ENCODE measurements at places on chromosomes 6 and 20.
A peak's percentile ranks its signal among the peaks of the same experiment; 100 is the strongest.

DNA sequence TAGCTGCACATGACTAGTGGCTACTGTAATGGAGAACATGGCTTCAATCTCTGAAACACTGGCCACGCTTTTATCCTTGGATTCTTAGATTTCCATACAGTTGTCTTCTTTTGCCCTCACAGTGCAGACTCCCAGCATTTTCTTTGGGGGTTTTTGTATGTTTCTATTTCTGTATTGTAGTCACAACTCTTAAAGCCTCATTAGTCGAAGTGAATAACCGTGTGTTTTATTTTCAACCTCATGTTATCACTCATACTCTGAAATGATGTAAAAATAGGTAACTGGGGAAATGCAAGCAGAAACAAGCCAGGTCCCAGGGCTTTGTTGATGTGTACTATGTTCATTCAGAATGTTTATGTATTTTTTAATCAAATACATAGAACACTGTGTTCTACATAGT is 162.9 kb downstream of the JARID2 start:
- no peak for DNase-seq

GRCh38 chr20:10848810-10849370 is 175.1 kb upstream of the JAG1 start:
- no peak for DNase-seq

GRCh38 chr6:46832816-46833215 is 39.6 kb downstream of the MEP1A start:
- no peak for DNase-seq

DNA sequence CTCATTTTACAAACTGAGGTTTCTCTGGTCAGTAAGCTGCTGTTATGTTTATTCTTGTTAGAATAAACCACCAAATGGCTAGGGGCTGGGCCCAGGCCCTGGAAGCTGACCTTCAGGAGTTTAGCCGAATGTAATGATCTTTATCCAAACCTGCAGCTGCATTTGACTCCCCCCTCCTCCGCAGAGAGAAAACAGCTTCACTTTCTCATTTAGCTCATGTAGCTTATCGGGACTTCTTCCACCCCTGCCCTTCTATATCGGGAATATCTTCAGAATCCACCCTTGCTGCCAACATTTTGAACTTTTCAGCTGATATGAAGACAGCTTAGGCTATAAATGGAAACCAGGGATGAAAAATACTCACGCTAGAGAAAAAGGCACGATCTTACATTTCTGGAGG is 102.6 kb downstream of the ZMYND8 start:
- no peak for DNase-seq

DNA sequence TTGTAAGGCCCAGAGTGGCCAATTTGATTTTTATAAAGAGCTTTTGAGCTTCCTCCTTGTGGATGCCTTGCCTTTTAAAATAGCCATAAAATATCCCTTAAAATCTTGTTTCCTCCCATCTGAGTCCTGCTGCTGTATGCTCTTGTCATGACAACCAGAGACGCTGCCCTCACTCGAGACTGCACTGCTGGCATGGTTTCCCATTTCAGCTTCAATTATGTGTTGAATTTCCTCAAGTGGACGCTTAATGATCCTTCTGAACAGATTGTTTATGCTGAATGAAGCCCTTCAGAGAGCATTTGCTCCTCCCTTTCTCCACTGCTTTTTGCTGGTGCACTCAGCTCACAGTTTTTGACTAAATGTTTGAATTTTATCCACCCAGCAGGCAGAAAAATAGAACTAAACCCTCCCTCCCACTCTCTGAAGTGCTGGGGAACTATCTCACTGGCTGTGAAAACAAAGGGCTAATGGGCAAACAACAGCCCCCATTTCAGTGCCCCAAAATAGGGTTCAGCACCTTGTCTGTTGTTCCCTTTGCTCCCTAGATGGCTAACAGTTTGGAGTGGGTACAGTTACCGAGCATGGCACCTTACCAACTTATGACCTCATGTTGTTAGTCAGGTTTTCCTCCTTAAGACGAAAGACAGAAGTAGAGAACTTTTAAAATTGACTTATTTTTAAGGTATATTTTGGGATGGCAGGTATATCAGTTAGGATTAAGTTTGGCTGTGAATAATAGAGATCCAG is 45.5 kb upstream of the RNF8 start:
- peak; percentile 43 for DNase-seq

DNA sequence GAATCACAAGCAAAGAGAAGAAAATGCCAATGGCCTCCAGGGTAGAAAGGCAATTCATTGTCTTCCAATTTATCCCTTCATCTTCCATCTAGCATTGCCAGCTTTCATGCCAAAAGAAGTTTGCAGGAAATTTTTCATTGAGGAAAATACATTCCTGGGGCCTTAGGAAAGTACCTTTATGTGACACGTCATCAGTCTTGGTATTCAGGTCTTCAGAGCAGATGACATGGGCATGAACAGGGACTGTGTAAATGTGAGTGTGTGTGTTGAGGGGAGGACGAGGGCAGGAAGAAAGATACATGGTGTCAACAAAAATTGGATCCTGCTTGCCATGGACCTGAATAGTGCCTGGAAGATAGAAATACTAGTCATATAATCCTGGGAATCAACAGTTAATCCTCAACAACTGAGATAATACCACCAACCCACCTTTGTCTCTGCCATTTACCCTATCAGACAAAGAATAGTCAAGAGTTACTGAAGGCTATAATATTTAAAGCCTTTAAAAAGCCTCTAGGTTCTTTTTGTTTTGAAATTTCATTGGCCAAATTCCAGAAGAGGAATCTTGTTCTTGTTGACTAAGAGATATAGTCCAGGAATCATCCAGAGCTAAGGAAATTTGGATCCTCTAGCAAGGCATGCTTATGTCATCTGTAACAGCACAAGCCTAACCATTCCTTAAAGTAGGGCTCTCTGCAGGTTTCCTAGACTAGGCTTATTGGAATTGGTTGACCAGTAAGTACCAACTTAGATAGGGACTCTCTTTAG is 405.8 kb upstream of the SASH1 start:
- no peak for DNase-seq

DNA sequence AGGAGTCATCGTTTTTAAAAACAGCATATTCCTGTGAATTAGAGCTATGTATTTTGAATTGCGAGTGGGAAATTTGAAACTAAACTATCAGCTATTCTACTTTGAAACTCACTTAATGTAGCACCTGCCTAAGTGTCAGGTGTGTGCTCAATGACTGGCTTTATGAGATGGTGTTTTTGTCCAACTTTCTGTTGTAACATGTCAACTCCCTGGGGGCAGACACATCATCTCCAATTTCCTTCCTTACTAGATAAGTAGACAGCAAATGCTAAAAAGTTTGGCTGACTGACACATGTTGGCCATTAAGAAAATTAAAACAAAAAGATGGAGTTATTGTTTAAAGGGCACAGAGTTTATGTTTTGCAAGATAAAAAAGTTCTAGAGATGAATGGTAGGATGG is 226.9 kb downstream of the TFAP2B start:
- no peak for DNase-seq

DNA sequence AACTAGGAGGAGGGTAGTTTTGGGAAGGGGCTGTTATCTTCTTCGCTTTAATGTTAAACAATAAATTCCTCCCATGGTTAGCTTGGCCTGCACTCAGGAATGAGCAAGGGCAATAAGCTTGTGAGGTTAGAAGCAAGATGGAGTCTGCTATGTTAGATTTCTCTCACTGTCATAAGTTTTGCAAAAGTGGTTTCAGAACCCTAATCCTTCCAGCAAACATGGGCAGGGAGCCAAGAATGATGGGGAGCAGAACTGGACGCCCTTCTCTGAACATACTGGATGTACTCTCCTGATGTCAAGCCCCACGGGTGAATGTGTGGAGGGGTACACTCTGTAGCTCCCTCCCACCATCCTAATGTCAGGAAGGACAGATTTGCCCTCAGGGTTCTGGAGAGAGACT is 22.3 kb downstream of the C6orf163 start:
- no peak for DNase-seq

GRCh38 chr6:34295721-34296120 is 46.9 kb upstream of the SMIM29 start:
- no peak for DNase-seq

DNA sequence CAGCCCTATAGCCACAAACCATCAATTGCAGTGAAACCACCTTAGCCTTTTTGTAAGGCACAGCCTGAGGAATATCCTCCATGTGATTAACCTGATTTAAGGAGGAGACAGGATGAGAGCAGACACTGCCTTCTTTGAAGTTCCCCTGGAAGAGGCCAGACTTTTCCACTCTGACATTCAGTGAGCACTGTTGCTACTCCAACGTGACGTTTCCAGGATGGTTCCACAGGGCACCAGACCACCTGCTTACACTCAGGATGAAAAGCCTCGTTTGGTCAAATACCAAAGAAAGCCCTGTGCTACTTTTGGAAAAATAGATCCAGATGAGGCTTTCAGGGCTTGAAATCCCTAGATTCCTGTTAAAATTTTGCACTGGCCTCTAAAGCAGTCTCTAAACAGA is 1102.1 kb upstream of the FLRT3 start:
- DNase-seq = no peak

GRCh38 chr6:107653183-107653580 is 163.3 kb downstream of the SOBP start:
- DNase-seq = no peak

- DNase-seq = peak; percentile 32
Observed at GRCh38 chr6:38141085-38141484, 321.6 kb downstream of the ZFAND3 start.

DNA sequence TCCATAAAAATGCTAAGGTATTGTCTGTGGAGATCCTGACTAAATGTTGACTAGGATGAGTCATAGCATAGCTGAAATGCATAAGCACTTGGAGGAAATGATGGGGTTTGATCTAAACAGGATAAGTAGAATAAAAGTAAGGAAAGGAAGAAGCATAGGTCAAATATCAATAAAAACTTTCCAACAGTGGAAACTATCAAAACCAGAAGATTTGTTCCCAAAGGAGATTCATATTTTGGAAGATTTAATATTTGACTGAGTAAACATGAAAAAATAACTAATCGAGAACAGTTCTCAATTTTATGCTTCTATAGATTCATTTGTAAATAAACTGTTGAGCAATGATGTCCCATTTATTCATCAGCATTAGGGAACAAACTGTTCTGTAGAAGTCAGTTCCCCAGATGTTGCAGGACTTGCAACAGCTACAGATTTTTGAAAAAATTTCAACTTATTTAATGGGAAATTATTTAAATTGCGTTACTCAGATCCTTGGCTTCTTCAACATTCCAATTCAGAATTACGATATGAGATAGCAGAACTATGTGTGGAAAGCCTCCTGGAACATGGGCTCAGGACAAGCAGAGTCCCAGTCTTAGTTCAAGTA is 133.7 kb upstream of the TBX18 start:
- DNase-seq = no peak

DNA sequence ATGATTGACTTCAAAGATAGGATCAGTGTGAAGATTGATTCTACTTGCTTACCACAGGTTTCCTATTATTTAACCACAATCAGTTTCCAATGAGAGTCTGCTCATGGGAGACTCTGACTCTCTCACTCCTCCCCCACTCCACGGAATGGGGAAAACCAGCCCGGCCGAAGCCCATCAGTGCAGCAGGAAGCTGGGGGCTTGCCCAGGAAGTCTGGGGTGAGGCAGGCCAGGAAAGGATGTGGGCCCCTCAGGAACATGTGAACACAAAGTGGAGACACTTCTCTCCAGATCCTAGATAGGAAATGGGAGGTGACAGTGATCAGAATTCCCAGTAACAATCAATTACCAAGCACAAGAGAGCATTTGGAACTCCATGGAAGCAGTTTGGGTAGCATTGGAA is 144.2 kb downstream of the TTLL2 start:
- no peak for DNase-seq

- DNase-seq = peak; percentile 8
Observed at GRCh38 chr6:161951126-161951525, 677.3 kb upstream of the AGPAT4 start.

- no peak for DNase-seq
Observed at GRCh38 chr6:41639809-41640371, 1.6 kb downstream of the MDFI start.

GRCh38 chr6:3618642-3619041 is 132.9 kb downstream of the PXDC1 start:
- no peak for DNase-seq

GRCh38 chr20:63056236-63057170 is 49.7 kb upstream of the BHLHE23 start:
- DNase-seq = peak; percentile 35

DNA sequence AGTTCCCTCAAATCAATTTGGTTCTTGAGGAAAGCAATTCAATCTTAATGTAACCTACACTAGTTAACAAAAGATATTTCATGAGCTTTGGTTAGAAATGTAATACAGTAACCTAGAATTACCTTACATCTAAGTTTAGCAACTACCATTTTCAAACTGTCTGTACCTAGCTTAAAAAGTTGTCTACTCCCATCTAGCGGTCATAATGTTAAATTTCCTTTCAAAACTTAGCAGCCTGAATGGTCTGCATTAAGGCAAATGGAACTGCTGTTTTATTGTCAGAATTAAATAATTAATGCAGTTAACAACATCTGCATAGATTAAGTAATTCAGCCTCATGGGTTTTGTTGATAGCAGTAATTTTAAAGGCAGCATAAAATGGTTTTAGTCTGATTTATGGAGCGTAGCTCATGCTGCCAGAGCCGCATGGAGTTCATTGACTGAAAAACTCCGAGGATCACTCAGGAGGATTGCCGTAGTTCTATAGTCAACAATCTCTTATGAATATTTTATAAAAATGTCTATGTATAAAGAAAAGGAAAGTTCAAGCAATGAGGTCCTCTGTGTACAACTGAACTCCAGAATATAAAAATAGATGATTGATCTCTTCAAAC is 485.4 kb upstream of the MANEA start:
- DNase-seq = peak; percentile 65
